Esophagus muscularis mucosa (tissue), 4 donors: ENCODE measurements at places on chromosomes 4 and X. TPM values are rescaled to one million over a fixed set of nuclear protein-coding genes. Genes with fewer than 3 reads are reported as not detected.

GRCh38 chrX:134840370-134840769 lies 150.4 kb upstream of the SMIM10 start:
- no peak overlapping the region for H3K4me3 ChIP-seq
- H3K27me3 ChIP-seq: no peaks in the 10 kb centered on the region
- H3K27ac ChIP-seq: no peak overlapping the region
- no peaks in the 10 kb centered on the region for H3K4me1 ChIP-seq
- no peaks in the 10 kb centered on the region for H3K36me3 ChIP-seq

GRCh38 chrX:55488006-55488592 lies 1.5 kb downstream of the USP51 start:
- peak overlapping the region; percentile 90 for H3K27ac ChIP-seq
- no peak for DNase-seq
- H3K27me3 ChIP-seq: no peaks in the 10 kb centered on the region
- H3K4me3 ChIP-seq: peak overlapping the region; percentile 76
- H3K36me3 ChIP-seq: no peaks in the 10 kb centered on the region
- H3K4me1 ChIP-seq: peaks cover 29% of the 10 kb centered on the region

Gene FRMD7
- total RNA-seq: not detected

DNA sequence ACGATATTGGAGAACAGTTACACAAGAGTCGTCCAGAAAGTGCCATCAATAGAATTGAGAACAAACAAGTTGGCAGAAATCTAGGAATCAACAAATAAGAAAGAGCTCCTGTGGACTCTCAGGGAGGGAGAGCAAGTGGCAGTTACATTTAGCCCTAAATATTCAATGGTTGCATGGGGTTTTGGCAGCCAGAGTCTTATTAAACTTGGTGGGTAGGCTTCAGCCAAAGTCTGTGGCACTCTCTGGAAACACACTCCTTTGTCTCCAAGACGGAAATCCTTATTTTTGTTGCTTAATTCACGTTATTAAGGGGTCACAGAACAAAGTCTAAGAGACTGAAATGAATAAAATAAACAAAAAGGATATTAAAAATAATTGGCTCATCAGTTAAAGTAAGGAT lies 742.2 kb upstream of the ATOH1 start:
- DNase-seq: no peak
- H3K4me1 ChIP-seq: no peaks in the 10 kb centered on the region
- no peaks in the 10 kb centered on the region for H3K27me3 ChIP-seq
- H3K27ac ChIP-seq: no peak overlapping the region

Gene ABCG2
- 3.2 TPM for total RNA-seq

Gene DCHS2
- 3.3 TPM for total RNA-seq

DNA sequence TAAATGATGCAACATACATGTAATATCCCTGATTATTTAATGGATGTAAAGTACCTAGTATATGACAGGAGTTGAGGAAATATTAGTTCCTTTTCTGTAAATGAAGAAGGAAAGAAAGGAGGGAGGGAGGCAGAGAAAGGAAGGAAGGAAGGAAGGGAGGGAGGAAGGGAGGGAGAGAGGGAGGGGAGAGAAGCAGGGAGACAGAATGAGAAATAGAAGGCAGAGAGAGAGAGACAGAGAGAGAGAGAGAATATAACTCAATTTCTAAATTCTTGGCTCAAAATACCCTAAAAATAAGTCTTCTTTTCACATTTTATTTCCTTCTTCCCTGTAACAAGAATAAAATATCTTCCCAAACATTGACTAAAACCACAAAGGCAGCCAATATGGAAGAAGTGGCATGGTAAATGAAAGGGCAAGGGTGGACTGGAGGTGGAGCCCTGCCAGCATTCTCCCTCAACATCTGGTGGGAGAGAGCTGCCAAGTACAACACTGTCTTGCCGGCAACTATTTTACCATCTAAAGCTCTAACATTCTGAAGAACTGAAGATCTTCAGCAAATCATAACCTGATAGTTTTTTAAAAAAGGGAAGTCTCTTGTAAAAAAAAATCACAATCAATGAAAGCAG lies 245.1 kb downstream of the PPP3CA start:
- no peaks in the 10 kb centered on the region for H3K36me3 ChIP-seq
- no peaks in the 10 kb centered on the region for H3K27me3 ChIP-seq
- peaks cover 4% of the 10 kb centered on the region for H3K4me1 ChIP-seq
- H3K27ac ChIP-seq: no peak overlapping the region
- H3K4me3 ChIP-seq: no peak overlapping the region
- no peak for DNase-seq
